ENCODE measurements at places on chromosomes 6 and 20.

DNA sequence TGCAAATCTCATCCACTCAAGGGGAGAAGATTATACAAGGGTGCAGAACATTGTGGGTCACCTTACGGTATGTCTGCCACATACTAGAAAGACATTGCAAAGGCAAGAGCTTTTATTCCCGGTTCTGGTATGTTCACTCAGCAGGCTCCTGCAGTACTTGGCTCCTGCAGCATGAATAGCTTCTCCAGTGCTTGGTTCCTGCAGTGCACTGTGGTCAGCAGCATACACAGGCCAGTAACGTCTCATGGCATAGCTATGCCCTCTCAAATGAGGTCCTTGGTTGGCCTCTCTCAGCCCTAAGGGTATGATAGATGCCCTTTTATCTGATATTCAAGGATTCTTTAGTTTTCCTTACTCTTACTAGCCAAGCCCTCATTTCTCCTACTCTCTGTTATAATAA is 12.6 kb downstream of the TCP11 start:
- DNase-seq: no peak

- no peak for DNase-seq
These were observed 186.1 kb upstream of the SLC24A3 start for GRCh38 chr20:19026121-19026878.

GRCh38 chr20:47356220-47356525 is 326 bp downstream of the ZMYND8 start:
- DNase-seq: no peak

GRCh38 chr6:159043947-159044346 is 844 bp downstream of the TAGAP start:
- DNase-seq: peak; percentile 35

DNA sequence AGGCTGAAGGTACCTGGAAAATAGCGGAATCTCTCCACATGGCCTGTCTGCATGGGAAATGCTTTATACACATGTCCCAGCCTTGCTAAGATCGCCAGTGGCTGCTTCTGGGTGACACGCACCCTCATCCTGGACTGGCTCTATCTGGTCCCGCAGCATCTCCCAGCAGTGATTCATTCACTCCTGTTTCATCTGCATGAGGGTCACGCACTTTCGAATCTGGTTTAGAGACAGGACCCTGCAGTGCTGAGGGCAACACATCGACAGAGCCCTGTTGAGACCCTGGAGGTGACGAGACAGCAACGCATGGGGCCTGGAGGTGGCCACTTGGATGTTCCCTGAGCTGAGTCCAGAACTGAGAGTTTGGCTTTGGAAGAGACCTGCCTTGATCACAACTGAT is 136.5 kb downstream of the SMOC2 start:
- DNase-seq: no peak

GRCh38 chr6:18204691-18205090 is 49.5 kb downstream of the KDM1B start:
- DNase-seq: no peak

DNA sequence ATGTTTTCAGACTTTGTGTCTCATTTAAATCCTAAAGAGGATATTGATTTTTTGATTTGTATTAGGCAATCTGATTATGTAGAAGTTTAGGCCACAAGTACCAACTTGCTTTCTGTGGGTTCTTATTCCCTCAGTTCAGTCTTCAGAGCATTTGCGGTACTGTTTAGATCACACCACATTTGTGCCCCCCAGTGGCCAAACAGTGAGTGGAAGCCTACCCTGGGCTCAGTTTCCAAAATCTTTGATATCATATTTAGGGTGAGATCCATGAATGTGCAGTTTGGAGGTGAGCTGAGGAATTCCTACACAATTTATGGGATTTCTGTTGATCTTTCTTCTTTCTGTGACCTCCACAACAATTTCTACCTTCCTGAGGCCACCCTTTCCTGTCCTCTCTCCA is 92.3 kb upstream of the FUT9 start:
- DNase-seq: no peak

- DNase-seq: no peak
These were observed 6.2 kb upstream of the COL12A1 start for GRCh38 chr6:75211920-75212590.

- DNase-seq: no peak
These were observed 66.4 kb downstream of the UTRN start for GRCh38 chr6:144351379-144352127.

DNA sequence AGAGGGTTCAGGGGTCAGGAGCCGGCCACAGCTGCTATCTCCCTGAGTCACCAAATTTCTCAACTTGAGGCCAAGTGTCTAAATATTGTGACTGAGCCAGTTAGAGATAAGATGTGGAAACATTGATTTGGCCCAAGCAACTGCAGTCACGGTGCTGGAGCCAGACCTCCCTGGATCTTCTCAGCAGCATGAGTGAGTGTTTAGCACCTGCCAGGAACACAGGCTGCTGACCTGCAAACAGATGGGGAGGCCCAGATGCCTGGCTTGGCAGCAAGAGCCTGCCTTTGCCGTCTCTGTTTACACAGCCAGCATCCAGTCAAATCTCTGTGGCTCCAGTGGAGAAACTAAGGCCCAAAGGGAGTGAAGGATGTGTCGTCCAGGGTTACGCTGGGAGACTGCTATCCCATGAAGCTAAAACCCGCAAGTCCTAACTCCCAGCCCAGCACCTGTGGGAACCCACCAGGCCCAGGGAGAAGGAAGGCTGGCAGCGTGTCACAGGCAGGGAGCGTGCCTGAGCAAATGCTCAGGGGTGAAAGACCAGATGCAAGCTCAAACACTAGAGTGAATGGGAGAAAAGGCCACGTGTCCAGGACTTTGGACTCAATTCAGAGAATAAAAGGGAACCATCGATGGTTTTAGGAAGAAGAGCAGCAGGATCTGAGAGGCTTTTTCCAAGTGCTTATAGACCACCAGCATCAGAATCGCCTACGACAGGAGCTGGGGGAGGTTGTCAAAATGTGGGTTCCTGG is 15.9 kb upstream of the PTGIS start:
- no peak for DNase-seq

- DNase-seq: peak; percentile 33
These were observed 8.8 kb upstream of the SRSF6 start for GRCh38 chr20:43448748-43449535.

DNA sequence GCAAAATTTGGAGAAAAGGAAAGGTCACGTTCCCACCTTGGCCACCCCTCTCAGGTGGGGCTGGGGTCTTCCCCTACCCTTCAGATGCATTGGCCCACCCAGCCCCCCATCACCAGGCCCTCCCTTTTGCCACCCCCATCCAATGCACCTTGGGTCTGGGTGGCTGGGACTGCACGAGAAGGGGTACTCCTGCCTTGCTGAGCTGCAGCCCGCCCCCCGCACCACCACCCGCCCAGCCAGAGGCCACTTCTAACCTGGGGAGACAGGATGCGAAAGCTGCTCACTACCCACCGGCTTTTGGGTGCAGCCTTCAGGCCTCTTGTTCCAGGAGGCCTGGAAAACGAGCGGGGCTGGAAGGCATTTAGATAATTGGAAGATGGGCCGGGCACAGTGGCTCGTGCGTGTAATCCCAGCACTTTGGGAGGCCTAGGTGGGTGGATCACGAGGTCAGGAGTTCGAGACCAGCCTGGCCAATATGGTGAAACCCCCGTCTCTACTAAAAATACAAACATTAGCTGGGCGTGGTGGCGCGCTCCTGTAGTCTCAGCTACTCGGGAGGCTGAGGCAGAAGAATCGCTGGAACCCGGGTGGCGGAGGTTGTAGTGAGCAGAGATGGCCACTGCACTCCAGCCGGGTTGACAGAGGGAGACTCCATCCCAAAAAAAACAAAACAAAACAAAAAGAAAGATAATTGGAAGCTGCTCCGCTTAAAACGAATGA is 1.2 kb upstream of the CDC25B start:
- no peak for DNase-seq
